ENCODE measurements at places on chromosomes 6 and 20. TPM values are rescaled to one million over a fixed set of nuclear protein-coding genes. Genes with fewer than 3 reads are reported as not detected.

DNA sequence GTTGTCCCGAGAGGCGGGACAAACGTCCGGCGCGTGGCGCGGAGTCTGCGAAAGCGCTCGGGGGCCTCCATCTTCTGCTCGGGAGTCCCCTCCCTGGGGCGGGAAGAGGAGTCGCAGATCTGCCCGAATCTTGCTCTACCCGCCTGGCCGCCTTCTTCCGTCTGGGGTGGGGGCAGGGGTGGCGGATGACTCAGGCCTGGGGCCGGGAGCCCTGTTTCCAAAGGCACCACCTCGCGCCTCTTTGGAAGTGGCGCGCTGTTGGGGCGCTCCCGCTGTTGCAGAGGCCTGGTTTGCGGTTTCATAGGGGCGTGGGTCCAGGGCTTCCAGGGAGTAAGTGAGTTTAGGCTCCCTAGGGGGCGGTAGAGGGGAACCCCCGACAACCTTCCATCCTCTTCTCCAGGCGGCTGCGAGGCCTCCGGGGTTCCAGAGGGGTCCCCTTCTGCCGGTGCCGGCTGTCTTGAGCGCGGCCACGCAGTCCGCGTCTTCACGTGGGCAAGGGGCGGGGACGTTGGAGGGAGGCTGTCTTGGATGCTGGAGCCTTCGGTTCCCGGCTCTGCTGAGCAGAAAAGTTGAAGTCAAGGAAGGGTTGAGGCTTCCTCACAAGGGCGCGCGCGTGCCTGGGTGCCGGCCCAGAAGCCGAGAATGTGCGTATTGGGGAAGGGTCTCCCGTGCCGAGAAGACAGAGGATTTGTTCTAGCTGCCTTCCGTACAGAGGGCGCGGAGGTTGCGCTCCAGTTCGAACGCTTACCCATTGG, 2.6 kb upstream of the TFAP2C start:
- DNase-seq, result peak; percentile 53

GRCh38 chr6:114343782-114344144, 940 bp upstream of the HS3ST5 start:
- no peak for DNase-seq

- DNase-seq, result peak; percentile 38
These were observed 125.4 kb upstream of the SAMD5 start for GRCh38 chr6:147382945-147383554.

GRCh38 chr6:84461461-84461860, 234.0 kb upstream of the CEP162 start:
- no peak for DNase-seq

DNA sequence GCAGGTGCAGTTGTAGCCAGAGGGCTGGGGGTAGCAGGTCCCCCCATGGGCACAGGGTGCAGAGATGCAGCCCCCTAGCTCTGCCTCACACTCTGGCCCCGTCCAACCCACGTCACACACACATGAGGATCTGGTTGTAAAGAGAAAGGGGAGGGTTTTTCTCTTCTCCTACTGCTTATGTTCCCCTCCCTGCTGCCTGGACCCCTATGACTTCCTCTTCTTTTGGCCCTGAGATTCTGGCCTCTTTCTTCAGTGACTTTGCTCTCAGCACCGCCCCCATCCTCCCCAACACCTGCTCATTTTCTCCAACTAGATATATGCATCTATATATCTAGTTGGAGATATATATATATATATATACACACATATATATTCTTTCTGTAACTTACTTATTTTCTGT, 9.7 kb downstream of the NOTCH4 start:
- DNase-seq, result no peak

DNA sequence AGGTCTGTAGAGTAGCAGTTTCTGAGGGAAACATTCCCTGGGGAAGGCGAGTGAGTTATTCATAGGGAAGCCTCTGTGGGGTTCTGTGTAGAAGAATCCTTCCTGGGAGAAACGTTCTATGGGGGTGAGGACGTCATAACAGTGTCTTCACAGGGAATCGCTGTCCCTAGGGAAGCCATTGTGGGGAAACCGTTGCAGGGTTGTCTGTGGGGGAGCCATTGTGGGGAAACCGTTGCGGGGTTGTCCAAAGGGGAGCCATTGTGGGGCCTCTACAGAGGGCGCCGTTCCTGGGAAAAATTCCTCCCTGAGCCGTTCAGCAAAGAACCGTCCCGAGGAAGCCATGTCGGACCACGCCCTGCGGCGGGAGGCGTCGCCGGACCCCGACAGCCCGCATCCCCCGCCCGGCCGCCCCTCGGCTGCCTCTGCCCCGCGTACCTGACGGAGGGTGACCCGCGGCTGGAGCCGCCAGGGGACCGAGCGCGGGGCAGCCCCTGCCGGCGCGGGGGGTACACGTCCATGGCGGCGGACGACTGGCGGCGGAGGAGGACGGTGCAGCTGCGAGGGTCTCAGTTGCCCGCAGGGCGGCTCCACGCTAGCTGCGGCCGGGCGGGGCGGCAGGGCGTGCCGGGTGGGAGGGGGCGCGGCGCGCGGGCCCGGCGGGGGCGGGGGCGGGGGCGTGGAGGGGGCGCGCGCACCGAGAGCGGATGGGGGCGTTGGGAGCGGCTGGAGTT, at the start of gene DNAAF9:
TSS of gene DNAAF9 (minus strand) at position 630 of the 731 bp plus-strand sequence. CDS start at position 518, 112 bp downstream.
- DNase-seq, result peak; percentile 86

DNA sequence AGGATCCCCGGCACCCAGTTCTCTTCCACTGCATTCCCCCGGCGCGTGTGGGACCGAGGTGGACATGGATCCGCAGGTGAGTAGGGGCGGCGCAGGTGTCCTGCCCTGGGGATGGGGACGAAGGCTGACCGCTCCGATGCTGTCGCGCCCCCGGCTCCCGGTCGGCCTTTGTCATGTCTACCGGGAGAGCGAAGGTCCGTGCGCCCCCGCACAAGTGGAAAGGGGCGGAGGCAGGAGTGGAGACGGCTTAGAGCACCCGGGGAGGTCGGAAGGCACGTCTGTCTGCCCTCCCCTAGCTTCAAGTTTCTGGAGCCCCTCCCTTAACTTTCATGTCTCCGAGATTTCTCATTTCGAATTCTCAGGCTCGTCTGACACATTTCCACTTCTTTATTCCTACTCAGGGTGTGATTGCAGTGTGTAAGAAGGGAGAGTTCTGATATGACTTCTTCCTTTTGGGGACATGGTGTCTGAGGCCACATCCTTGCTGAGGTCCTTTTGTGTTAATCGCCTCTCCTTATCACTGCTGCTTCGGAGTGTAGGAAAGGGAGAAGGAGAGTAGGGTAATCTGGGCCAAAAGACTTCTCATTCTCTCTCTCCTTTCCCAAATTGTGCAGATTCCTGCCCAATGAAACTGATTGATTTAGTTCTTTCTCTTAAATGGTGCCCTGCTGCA, 435 bp downstream of the KIFC1 start:
- peak; percentile 42 for DNase-seq

DNA sequence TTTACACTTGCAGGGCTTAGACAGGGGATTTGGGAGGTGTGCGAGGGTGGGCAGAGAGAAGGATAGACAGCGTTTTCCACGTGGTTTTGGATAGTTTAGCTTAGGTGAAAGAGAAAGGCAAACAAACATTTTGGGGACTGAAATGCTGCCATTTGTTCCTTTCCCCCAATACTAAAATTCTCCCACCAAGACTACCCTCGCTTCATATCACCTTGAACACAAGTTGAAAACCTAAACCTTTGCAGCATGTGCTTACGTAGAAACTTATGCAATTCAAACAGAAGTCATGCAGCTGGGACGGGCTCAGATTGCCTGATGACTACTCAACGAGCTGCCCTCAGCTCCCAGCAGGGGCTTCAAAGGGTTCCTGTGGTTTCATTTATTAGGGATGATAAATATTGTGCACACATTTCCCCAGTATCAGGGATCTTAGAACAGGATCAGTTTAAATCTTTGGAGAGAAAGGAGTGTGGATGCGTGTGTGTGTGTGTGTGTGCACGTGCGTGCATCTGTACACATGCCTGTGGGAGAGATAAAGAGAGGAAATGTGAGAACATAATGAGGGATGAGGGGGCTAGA, 77.3 kb downstream of the SLC22A23 start:
- peak; percentile 38 for DNase-seq

The FAM184A gene
- 26.6 TPM for polyA plus RNA-seq

The APOM gene
- polyA plus RNA-seq, result 8.8 TPM

GRCh38 chr6:130513770-130514169, 148.0 kb downstream of the TMEM200A start:
- DNase-seq, result peak; percentile 21

The LRP11 gene
- 15.8 TPM for polyA plus RNA-seq

GRCh38 chr6:28841290-28841689, 82.5 kb downstream of the TRIM27 start:
- DNase-seq, result no peak

GRCh38 chr6:56345376-56345995, 98.1 kb upstream of the COL21A1 start:
- no peak for DNase-seq

The FLRT3 gene
- 40.8 TPM for polyA plus RNA-seq

GRCh38 chr6:27865850-27866356, 46.3 kb downstream of the OR2B2 start:
- no peak for DNase-seq

The TRAPPC3L gene
- not detected for polyA plus RNA-seq

- DNase-seq, result peak; percentile 32
These were observed 116.3 kb upstream of the CHD6 start for GRCh38 chr20:41734506-41734945.

The TSBP1 gene
- polyA plus RNA-seq, result not detected

DNA sequence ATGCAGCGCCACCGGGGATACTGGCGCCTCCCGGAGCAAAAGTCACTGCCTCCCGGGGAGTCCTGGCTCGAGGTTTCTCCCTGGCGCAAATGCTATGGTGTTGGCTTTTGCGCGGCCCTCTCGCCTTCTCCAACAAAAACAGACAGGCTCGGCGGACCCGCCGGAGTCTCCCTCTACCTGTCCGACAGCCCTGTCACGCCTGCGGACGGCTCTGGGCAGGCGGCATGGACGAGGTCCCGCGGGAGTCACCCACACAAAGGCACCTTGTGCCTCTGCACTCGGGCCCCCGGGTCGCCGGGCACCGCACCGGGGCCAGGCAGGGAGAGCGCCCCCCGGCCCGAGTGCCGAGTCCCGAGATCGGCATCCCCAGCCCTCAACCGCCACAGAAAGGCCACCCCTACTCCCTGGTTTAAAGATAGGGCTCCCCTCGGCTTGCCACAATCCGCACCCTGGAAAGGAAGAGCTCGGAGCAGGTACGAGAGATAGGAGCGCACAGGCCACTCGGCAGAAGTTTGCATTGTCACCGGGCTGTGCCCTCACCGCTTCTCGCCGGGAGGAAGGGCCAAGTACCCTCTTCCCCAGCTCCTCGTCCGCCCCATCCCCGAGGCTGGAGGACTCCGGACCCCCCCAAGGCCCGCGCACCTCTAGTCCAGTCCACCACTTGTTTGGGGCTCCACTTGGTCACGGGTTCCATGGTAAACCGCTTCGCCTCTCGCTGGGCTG, 903 bp downstream of the CNKSR3 start:
- peak; percentile 54 for DNase-seq
